ENCODE measurements at places on chromosomes 11 and 22.

DNA sequence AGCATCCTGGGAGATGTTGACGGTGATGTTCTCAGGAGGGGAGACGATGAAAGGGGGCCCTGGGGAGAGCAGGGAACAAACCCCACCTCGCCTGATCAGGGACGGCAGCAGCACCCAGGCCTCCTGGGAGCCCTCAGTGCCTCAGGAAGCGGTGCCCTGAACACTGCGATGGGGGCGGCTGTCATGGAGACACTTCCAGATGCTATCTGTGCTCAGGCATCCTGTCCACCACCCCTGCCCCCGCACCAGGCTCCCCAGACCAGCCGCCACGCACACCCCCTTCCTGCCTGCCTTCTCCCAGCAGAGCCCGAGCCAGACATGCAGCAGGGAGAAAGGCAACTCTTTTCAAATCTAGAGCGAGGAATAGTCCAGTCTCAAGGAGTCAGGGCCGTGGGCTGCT, 20.6 kb downstream of the IGSF9B start:
- DNase-seq, result no peak

GRCh38 chr11:106420048-106420665, 342.7 kb downstream of the AASDHPPT start:
- DNase-seq, result no peak

- peak; percentile 43 for DNase-seq
Observed at GRCh38 chr22:40196628-40197360, 19.1 kb downstream of the TNRC6B start.

DNA sequence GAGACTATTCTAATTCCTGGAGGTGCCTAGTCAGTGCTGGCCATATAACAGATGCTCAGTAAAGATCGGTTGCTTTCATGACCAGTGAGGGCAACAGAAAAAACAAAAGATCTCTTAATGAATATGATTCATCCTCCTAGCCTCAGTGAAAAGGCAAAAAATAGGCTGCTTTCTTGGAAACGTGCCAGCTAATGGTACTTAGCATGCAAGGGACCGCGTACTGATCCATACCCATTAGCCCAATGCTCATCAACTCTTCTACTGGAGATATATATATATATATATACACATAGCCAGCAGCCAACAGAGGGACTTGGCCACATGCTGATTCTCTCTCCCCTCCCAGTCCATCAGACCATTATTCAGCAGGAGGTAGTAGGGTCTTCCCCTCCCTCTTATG, 320.4 kb downstream of the KIRREL3 start:
- DNase-seq, result no peak

DNA sequence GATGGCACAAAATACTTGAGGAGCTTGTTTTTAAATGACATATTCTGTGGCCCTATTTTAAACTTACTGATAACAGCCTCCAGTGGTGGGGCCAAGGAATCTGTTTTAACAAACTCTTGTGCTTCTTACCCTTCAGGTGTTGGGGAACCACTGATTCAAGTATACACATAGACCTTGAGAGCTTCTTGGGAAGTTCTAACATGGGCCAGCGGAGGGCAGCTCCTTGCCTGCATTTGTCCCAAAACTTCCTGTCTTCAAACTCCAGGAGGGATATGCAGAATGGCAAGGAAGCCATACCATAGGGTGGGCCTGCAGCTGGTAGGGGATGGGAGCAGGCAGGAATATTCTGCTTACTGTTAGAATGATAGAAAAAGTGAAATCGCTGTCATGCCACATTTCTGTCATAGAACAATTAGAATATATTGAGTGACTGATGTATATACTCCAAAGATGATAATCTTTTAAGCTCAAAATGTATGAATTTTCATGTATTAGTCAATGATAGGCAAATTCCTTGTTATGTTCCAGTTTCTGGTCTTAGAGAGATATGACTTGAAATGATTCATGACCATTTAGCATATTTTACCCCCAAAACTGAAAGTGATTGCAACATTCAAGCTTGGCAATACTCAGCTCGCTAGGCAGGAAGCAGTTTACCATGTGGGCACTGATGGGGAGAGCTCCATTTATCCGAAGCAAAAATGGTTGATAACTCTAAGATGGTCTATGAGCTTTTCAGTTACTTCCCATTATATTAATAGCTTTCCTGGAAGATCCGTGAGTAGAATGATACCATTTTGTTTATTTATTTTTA, 9.2 kb downstream of the EXT2 start:
- no peak for DNase-seq

- DNase-seq, result no peak
Observed at GRCh38 chr11:41121600-41121999, 337.9 kb downstream of the LRRC4C start.

GRCh38 chr11:115506954-115507675, 2.9 kb upstream of the CADM1 start:
- no peak for DNase-seq

GRCh38 chr11:73946798-73947458, 3.9 kb upstream of the DNAJB13 start:
- DNase-seq, result no peak

GRCh38 chr11:848380-848931, 5.8 kb downstream of the TSPAN4 start:
- peak; percentile 73 for DNase-seq

GRCh38 chr22:35325209-35325608, 25.5 kb downstream of the TOM1 start:
- DNase-seq, result no peak

DNA sequence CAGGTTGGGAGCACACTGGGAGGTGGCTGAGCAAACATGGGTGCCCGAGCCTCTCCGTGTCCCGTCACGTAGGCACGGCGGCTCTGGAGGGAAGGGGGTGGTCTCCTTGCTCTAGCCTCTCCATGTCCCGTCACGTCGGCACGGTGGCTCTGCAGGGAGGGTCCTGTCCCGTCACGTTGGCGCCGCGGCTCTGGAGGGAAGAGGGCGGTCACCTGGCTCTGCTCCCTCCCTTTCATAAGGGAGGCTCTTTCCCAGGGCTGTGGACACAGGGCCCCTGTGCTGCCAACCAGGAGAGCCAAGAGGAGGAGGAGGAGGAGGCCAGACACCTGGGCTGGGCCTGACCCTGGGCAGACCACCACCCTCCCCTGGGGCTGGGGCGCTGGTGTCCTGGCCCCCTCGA, 1173.7 kb downstream of the BRD1 start:
- DNase-seq, result no peak

- no peak for DNase-seq
Observed at GRCh38 chr11:23551706-23552105, 691.4 kb upstream of the CCDC179 start.

DNA sequence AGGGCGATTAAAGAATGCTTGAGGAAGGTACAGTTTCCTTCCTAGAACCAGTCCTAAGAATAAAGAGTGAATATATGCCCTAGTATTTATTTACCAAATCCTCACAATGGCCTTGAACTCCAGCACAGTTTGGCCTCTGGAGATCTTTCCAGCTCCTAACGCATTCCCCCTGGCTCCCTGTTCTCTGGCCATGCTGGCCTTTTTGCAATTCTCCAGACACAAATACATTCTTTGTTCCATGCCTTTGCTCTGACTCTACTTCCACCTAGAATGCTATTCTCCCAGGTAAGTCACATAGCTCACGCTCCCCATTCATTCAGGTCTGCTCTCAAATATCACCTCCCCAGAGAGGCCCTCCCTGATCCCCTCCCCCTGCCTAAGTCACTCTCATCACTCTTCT, 3.7 kb upstream of the DGKZ start:
- DNase-seq, result no peak

DNA sequence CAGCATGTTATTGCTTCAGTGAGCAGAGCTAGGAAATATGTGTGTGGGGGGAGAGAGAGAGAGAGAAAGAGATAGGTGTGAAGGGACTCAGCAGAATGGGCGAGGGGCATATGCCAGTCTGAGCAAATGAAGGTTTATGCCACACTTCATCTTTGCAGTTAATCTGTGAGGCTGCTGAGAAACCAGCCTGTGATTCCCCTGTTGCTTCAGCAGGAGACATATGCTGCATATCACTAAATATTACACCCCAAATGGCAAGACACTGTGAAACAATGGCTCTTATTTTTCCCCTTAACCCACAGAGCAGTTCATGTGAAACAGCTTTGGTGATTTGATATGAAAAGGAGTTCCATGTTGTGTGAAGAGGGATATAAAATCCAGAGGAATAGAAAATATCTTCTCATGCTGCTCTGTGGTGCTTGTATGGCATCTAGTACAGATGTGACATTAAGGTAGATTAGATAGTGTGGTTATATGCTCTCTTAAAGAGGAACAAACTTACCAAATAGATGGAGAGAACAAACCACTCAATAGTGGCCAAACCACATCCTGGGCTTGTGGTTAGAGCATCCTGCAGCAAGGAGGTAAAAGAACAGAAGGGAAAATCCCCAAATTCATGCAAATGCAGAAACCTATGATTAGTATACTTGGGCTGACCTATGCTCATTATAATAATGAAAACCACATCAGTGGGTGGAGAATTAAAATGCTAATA, 864.2 kb downstream of the FAM181B start:
- no peak for DNase-seq

DNA sequence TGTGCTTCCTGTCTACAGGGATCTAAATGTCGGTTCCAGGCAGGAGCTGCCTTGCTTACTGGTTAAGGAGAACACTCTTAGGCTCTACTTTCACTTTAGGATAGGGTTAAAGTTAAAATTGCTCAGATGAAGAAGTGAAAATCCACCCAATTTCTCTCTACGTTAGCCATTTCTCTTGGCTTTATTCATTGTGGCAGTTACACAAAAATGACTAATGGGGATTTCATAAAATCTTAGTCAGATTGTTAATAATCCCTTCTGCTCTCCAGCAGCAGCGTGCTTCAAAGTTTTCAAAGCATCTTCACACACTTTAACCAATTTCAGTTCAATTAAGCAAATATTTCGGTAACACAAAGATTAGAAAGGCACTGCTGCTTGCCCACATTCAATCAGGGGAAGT, 58.4 kb upstream of the RCN1 start:
- no peak for DNase-seq

DNA sequence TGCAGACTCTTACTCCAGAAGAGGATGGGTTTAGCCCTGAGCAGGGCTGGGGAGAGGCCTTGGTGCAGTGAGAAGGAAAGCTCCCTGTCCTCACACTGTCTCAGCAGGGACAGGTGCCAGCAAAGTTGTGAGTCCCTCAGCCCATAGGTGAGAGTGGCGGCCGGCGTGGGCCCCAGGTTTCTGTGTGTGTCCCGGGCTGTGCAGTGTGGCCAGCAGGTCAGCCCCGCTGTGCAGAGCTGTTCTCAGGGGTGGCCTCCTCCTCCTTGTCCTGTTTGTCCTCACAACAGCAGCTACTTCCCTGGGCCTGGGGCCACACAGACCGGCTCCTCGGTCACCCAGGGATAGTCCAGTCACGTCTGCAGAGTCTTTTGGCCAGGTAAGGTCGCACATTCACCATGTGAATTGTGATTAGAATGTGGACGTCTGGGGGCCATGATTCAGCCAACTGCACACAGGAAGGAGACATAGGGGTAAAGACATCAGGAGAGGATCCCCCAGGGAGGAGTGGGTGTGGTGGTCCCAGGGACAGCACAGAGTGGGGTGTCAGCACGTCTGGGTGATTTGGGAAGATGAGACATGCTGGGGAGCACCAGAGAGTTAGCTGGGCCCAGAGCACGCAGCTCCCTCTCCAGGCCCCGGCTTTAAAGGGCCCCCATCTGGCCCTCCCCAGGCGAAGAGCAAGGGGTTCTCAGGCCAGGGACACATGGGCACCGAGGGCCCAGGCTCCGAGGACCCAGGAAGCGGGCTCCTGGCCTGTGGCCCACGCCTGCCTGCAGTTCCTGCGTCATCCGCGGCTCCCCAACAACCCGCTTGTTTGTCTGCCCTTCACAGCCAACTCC, 81.6 kb downstream of the MYEOV start:
- DNase-seq, result peak; percentile 3

- no peak for DNase-seq
Observed at GRCh38 chr11:78370406-78371172, 47.0 kb downstream of the GAB2 start.

DNA sequence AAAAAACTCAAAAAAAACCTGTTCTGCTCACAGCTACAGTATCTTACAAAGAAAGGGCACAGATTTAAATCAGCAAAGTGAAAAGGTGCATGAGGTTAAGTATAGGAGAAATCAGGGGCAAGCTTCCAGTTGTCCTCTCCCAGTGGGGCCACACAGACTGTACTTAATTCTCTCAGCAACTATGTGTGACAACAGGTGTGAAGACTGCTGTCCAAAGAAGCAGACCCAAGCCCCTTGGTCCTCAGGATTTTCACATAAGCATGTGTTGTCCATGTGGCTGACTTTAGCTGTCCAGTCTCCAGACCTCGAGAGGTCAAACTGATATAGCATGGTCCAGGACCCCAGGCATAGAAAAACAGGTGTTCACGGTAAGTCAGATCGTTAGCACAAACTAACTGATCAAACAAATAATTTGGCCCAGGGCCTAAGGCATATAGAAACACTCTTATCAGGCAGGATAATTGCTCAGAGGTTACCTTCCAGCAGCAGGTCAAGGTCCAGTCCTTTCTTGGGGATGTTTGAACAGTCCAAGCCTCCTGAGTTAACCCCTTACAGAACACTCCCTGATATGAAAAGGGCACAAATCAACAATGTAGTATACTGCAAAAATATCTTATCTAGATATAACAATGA, 21.1 kb upstream of the CSTF3 start:
- DNase-seq, result no peak

DNA sequence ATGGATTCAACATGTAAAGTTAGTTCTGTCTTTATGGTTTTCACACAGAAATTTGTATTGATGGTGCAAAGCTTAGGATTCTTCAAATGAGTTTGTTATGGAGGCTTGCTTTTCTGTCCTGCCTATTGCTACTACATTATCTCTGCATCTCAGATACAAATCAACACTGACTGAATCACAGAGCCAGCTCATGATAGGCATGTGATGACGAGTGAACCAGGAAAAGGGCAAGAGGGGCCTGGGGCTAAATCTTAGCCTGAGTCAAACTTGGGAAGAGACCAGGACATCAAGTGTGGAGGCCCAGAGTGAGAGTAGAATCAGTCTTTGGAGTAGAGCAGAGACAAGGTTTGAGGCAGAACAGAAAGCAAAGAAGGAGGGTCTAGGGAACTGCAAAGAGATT, 107.1 kb upstream of the CD44 start:
- no peak for DNase-seq

GRCh38 chr11:83717537-83717936, 431.4 kb upstream of the CCDC90B start:
- no peak for DNase-seq

GRCh38 chr22:16932577-16932976, 75.4 kb downstream of the GAB4 start:
- no peak for DNase-seq

GRCh38 chr11:19432370-19433061, 191.8 kb upstream of the E2F8 start:
- DNase-seq, result no peak

DNA sequence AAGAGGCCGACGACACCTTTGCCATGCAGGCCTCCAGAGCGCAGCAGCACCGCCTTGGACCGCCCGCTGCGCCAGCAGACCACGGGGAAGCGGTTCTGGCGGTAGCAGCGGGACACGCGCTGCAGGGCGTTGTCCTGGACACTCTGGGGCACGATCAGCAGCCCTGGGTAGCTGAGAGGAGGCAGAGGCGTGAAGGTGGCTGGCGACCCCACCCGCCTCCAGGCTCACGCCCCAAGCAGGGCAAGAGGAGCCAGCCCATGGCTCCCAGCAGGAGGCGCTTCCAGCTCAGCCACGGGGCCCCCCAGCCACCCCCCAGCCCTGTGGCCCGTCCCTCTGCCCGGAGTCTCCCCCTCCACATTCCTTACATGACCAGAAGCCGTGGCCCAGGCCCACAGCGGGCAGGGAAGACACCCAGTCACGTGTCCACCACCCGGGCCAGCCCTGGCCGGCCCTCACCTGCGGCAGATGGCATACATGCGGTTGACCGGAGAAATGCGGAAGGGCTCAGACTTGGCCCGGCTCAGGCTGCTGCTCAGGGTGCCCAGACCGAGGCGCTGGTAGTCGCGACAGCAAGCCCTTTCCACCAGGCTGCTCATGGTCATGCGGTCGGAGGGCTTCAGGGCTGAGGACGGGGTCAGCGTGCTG, 15.2 kb downstream of the SBF1 start:
- no peak for DNase-seq
